ENCODE measurements at places on chromosomes 4 and X.

DNA sequence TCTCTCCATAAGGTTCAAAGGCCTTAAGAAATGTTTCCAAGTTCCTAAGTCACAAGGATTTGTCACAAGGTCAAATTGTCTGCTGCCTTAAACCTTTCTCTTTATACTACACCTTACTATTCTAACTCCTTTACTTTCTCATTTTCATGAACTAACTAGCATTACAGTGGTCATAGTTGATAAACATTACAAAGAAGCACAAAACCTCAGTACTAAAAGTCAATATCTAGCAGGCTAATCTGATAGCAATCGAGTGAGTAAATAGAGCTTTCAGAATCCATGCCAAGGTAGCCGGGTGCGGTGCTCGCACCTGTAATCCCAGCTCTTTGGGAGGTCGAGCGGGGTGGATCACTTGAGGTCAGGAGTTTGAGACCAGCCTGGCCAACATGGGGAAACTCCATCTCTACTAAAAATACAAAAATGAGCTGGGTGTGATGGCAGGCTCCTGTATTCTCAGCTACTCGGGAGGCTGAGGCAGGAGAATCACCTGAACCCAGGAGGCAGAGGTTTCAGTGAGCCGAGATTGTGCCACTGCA lies 510.0 kb downstream of the GBA3 start:
- DNase-seq = no peak

- DNase-seq = no peak
Observed at GRCh38 chr4:177461606-177462005, 19.4 kb upstream of the AGA start.

- DNase-seq = no peak
Observed at GRCh38 chr4:174157106-174157607, 126.3 kb downstream of the FBXO8 start.

GRCh38 chr4:119550857-119551532 lies 77.6 kb downstream of the PDE5A start:
- no peak for DNase-seq

- DNase-seq = no peak
Observed at GRCh38 chr4:40214661-40215418, 18.0 kb downstream of the RHOH start.

GRCh38 chr4:11474146-11474545 lies 45.5 kb upstream of the HS3ST1 start:
- DNase-seq = no peak

DNA sequence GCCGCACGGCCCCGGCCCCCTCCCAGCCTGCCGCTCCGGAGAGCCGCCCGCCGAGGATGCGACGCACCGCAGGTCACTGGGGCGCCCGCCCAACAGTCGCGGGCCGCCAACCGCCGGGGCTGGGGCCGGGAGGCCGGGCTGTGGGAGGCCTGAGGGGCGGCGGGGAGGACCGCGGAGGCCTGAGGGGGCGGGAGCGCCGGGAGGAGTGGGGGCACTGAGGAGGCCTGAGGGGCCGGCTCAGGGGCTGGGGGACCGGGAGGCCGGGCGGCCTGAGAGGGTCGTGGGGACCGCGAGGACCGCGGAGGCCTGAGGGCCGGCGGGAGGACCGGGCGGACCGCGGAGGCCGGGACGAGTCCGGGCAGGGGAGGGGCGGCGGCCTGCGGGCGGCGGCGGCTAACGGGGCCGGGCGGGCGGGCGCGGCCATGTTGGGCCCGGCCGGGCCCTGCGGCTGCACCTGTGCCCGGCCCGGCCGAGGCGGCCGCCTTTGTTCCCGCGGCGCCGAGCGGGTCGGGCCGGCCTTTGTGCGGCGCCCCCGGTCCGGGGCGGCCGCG lies 353 bp downstream of the NSD2 start:
- no peak for DNase-seq

- DNase-seq = no peak
Observed at GRCh38 chrX:35122756-35123155, 180.2 kb downstream of the FAM47B start.

DNA sequence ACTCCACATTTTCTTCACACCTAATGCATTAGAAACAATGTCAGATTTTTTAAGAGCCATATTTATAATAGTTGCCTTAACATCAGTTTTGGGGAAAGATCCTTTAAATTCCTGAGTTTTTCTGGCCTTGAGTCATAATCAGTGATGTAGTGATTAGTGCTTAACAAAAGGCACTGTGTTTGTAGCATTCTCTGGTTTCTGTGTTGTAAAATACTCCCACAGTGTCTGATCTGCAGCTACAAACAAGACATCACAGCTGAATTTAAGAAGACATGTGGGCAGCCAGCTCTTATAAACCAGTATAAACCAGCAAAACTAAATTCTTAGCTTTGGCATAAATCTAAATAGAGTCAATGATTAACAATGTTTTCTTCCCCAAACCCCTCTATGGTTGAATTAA lies 233.8 kb downstream of the FSTL5 start:
- DNase-seq = no peak

DNA sequence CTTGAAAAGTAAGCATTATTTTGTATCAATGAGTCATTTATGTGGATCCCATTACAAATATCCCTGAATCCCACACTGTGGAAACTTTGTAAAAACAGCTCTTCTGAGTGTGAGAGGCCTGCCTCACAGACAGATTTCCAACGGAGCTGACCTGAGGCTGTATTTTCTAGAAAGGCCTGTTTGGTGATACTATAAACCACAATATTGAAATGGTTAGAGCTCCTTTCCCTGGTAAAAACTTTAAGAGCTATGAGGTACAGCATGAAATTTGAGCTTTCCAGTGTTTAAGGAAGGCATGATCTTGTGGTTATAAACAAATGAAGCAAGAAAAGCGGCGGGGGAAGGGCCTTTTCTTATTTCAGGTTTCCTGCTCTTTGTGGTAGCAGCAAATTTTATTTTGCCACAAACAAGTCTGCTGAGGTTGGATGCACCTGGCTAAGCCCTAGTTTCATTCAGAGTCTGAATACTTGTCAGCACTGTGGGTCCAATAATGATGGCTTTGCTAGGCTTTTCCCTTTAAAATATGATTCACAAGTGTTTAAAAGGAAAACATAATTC lies 86.8 kb upstream of the ETNPPL start:
- DNase-seq = no peak

DNA sequence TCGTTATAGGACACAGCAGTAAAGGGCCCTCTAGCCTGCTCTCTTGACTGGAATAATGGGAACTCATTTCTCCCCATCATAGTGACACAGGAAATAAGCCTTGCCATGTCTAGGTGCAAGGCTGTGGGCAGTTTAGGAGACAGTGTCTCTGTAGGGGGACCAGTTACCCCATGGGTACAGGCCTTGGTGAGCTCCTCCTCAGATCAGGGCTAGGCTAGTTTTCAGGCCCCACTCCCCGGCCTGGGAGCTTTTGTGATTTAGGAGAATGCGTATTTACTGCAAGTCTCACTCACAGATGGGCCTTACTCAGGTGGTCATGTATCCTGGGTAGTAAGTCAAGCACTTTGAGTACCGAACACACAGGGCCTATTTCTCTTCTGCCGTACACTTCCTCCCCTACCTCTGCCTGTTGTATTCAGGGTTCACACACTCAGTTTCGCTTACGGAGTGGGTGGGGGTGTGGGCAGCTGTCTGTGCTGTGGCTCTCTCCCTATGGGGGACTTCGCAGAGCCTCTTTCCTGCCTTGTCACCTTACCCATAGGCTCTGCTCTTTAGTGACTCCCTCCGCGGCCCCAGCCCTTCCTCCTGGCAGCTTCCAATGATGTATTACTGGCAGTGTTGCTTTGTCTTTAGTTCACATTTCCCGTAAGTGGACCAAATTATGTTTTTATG lies 34.2 kb downstream of the FAM193A start:
- peak; percentile 24 for DNase-seq

- no peak for DNase-seq
Observed at GRCh38 chrX:119475389-119476101, 7.3 kb downstream of the SLC25A5 start.

DNA sequence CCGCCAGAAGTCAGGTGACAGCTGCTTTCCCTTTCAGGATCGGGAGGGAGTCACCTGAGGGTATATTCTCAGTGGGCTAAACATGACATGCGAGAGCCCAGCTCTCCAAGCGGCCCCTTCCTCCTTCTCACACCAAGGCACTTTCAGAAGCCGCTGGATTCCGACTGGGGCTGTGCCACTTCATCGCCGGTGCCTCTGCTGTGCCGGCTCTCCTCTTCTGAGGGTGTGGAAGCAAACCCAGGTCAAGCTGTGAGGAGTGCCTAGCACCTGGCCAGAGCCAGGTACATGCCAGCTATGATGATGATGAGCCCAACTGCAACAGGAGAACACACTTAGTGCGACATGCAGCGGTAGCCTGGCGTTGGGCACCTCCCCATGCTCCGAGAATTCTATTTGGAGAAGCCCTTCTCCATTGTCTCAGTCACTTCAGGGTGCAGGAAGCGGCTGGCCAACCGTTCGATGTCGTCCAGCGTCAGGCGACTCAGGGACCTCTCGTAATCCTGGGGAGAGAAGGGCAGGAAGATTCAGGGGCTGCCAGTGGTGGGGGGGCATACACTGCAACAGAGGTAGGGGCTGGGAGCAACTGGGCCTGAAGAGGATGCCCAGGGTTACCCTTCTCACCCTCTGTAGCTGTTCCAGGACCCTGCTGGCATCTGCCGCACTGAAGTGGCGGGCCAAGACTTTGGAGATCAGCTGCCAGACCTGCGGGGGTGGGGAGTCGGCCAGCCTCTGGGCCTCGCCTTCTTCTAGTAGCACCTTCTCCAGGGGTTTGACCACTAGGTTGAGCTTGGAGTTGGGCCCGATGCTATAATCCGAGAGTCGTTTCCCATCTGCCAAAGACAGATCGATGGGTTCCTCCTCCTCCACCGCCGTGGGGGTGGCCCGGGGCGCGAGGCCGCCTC lies 1.0 kb downstream of the UBL4A start:
- DNase-seq = no peak

DNA sequence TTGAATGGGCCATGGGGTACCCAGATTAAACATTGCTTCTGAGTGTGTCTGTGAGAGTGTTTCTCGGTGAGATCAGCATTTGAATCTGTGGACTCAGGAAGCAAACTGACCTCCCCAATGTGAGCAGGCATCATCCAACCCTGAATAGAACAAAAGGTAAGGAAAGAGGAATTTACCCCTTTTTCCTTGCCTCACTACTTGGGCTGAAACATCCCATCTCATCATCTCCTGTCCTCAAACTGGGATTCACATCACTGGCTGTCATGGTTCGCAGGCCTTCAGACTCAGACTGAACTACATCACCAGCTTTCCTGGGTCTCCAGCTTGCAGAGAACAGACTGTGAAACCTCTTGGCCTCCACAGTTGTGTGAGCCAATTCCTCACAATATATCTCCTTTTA lies 47.1 kb downstream of the TEC start:
- DNase-seq = no peak

GRCh38 chr4:105972946-105973621 lies 77.8 kb downstream of the NPNT start:
- DNase-seq = no peak

DNA sequence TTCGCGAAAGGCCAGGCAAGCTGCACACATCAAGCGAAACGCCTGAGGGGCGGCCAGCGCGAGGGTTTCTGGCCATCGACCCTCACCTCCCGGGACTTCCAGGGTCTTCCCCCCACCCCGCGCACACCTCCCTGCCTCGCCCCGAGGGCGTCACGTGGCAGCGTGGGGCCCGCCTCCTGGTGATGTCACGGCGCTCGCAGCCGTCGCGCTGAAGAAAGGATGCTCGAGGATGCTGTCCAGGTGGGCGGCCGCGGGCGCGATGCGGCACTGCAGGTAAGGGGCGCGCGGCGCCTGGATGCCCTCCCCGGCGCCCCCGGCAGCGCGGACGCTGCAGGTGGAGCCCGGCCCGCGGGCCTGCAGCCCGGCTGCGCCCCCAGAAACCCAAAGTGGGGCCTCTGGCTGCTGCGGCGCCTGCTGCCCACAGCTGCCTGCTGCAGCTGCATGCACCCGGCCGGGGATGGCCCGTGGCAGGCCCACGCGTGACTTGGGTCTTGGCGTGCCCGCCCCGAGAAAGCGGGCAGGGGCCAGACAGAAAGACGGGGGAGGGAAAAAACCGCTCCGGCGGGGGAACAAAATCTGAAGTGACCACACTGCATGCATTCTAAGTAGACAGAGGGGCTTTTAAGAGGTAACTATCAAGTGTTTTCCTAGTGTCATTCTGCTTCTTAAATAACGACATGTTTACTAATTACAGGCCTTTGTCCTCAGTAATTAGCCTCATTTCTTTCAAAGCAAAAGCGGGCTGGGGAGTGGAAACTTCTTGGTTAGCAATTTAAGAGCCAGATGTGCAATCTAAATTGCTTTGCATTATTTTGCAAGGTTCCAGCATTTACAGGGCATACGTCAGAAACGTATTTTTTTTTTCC lies 1.7 kb downstream of the CLCN4 start:
- DNase-seq = no peak

Data from stimulated activated CD4-positive, alpha-beta T cell treated with anti-CD3 and anti-CD28 coated beads, Interleukin-1b, Interleukin-23, amount 100 ng/mL, for 4 hours (primary cell).